IPS-NIHi11 (cell line): ENCODE measurements at places on chromosomes 6 and 20.

- peak; percentile 55 for DNase-seq
These were observed 474 bp downstream of the RBM38 start for GRCh38 chr20:57391439-57392301.

GRCh38 chr6:135796643-135797305, 54.7 kb upstream of the PDE7B start:
- no peak for DNase-seq

DNA sequence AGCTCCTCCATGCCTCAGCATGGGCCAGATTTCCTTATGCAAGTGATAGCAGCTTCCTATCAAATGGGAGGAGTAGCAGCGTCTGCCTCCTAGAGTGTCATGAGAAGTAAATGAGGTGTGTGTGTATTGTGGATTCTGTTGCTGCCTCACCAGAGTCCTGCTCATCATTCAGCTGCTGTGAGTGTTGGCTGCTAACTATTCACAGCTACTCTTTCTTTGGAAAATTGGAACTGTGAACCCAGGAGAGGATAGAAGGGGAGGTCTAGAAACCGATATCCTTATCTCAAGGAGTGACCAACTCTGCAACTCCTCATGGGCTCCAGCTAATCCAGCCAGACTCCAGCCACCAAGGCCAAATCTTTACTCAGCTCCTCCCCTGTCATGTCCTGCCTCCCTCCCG, 63.3 kb downstream of the TOX2 start:
- no peak for DNase-seq

- DNase-seq = peak; percentile 6
These were observed 361.6 kb downstream of the PHF3 start for GRCh38 chr6:63997221-63997620.

- DNase-seq = no peak
These were observed 5.7 kb upstream of the FGD2 start for GRCh38 chr6:36999751-37000125.

DNA sequence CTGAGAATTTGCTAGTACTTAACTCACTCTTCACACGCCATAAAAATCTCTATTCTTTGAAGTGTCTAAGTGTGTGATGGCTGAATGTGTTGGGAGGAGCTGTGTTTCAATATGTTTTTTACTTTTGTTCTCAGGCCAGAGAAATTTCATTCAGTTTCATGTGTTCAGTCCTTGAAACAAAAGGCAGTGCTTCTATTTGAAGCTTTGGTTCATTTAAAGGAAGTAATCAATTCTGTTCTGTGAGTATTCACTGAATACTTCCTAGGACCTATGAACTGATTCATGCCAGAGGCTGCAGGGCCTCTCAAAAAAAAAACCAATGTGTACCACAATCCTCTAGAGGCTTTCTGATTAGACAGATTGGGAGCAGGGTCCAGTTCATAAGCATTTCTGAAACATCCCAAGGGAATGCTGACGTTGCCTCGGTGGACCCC, 12.4 kb upstream of the F13A1 start:
- DNase-seq = no peak

DNA sequence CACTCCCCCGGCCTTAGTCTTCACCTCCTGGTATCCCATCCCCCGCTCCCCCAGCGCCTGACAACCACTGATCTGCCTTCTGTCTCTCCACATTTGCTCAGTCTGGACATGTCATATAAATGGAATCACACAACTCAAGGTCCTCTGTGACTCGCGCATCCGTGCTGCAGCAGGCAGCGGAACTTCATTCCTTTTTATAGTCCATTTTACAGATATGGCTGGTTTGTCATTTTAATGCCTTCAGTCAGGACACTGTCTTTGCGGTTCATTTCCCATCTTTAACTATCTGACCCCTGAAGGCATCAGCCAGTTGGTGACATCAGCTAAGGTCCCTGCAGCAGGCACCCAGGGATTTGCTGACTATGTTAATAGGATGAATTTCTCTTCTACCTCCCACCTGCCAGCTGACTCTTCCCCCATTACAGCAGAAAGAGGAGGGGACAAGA, 125.7 kb downstream of the ZMYND8 start:
- no peak for DNase-seq

DNA sequence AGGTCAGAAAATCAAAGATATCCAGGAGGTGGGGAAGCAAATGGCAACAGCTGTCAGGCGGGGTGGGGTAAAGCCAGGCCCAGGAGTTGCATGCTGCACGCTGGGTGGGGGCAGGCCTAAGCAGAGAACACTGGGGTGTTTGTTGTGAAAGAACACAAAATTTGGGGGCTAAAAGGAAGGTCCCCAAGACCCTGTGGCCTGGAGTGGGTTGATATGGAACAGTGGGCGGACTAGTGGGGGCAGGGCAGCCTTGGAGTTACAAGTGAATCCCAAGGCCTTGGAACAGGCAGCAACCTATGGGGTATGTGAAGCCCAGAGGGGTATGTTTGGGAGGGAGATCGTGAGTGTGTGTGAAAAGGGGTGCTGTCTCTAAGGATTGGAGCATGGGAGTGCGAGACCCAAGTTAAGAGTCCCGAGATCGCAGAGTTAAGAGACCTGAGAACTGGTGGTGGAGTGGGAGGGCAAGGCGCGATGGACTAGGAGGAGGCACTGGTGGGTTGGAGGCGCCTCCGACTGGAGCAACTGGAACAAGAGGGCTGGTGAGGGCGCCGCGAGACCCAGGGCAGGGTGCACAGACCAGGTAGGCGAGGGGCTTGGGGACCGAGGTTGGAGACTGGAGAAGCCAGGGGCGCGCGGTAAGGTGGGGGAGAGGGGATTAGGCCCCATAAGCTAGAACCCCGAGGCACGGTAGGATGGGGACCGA, 658 bp downstream of the CUL7 start:
- DNase-seq = peak; percentile 47

GRCh38 chr20:40081653-40082052, 607.4 kb downstream of the MAFB start:
- DNase-seq = no peak

- no peak for DNase-seq
These were observed 4.1 kb downstream of the MCCD1 start for GRCh38 chr6:31532644-31533454.

DNA sequence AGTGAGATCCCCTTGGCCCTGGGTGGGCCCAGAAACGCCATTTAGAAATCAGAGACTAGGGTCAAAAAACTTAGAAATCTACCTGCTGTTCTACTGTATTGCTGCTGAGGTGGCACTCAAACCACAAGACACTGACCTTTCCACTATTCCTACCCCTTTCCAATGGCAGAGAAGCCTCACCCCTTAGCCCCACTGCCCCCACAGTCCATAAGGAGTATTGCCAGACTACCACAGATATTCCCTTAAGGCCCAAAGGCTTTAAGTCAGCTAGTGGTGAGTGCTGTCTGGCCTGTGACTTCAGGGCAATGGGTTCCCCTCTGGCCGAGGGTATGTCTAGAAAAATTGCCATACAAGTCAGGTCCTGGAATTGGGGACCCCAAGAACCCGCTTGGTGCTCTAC, 656.1 kb downstream of the COL12A1 start:
- peak; percentile 11 for DNase-seq

- no peak for DNase-seq
These were observed 1.2 kb upstream of the ZNFX1 start for GRCh38 chr20:49278818-49279676.

DNA sequence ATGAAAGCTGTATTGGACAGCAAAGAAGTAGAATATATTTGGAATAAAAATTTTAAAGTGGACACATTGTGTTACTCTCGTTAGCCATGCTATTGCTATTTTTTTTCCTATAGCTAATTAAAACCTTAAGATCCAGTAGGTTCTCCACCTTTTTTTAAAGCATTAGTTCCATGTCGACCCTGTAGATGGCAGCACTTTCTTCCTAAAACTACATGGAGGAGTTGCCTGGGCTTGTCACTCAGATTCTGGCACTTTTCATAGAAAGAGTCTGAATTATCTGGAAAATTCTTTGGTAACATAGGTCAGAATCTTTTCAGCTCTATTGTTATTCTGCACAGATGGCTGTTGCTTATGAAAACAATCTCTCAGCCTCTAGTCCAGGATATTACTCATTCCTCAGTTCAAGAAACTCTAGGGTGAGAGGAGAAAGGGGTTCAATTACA, 42.0 kb upstream of the ESR1 start:
- DNase-seq = peak; percentile 72

- DNase-seq = no peak
These were observed at the start of gene GTSF1L for GRCh38 chr20:43726811-43727338. Gene GTSF1L, minus strand, starts transcription at chr20:43727002. Its CDS starts 308 bp downstream, at chr20:43726694.

DNA sequence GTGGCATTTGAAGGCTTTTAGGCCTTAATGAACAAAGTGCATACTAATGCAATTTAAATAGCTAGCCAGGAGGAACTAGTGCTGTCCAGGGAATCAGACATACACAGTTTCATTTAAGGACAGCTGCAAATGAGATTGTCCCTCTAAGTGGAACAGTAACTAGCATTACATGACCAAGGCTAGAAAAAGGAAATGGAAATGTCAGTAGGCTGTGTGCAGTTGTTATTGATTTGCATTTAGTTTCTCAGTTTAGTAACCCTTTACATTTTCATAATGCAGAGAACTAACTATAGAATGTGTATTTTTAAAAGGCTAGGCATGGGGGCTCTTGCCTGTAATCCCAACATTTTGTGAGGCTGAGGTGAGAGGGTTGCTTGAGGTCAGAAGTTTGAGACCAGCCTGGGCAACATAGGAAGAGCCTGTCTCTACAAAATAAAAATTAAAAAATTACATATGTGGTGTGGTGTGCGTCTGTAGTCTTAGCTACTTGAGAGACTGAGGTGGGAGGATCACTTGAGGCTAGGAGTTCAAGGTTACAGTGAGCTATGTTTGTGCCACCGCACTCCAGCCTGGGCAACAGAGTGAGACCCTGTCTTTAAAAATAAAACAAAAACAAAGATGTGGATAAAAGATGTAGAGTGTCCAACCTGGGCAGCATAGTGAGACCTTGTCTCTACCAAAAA, 468.0 kb downstream of the UTRN start:
- DNase-seq = no peak

DNA sequence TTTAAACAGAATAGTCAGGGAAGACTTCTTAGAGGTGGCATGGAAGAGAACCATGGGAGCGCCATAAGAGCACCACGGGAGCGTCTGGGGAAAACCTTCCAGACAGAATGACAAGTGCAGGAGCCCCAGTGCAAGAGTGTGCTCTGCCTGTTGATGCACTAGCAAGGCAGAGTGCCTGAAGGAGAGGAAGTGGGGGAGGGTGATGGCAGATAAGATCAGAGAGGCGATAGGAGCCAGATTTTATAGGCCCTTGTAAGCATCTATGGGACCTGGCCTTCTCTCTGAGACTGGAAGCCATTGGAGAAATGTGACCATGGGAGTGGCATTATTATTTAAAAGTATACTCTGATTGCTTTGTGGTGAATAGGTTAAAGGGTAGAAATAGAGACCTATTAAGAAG, 13.1 kb downstream of the FUCA2 start:
- DNase-seq = no peak

DNA sequence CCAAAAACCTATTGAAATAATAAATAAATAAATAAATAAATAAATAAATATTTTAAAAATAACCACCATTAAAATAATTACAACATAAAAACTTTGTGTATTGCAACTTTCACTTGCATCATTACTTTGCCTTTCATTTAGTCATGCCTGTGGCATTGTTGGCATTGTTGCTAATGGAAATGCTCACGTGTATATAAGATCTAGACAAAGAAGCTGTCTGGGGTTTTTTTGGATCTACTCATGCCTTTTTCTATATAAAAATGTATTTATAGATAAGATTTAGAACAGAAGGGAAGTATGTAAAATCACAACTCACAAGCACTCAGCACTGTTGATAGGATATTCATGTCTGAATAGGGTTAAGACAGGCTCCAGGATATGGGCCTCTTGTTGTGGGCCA, 27.9 kb downstream of the GFRA4 start:
- DNase-seq = no peak

GRCh38 chr6:158047563-158048323, 66.1 kb downstream of the SYNJ2 start:
- DNase-seq = no peak

GRCh38 chr20:58436868-58437645, 48.0 kb downstream of the VAPB start:
- DNase-seq = no peak
